ENCODE measurements at places on chromosomes 6 and 20. TPM values are rescaled to one million over a fixed set of nuclear protein-coding genes. Genes with fewer than 3 reads are reported as not detected.

DNA sequence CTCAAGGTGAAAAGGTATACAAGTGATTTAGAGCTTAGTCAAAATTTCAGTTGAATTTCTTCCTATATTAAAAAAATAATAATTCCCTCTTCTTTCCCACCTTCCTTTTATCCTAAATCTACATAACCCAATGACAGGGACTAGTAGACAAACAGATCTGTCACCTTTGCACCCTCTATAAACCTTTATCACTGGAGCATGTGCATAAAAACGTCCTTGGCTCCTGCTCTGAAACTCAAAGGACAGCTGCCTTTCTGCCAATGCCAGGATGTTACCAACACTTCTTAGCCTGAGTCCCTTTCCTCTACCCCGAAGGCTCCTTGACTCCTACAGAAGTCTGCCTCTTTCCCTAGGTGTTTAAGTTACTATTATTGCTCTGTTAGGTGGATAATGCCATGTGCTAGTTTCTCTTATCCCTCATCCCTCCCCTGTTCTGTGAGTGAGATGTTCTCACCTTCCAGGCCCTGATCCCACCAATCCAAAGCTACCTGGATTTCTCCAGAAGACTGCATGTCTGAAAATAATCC, 4.3 kb downstream of the CLVS2 start:
- no peak for DNase-seq

GRCh38 chr20:3244613-3245012, 5.6 kb upstream of the SLC4A11 start:
- no peak for DNase-seq

DNA sequence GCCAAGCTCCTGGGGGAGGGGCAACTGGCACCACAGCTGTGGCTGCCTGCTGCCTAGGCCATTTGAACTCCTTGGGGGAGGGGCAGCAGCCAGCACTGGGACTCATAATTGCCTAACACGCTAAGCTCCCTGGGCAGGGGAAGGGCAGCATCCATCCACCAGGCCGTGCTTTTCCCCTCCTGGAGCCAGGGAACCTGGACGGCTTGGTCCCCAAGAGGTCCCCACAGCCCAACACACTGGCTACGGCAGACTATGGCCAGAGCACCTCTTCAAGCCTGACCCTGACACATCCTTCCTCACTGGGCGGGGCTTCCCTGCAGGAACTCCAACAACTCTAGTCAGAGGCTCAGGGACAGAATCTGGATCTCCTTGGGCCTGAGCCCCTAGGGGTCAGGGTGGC, 269.4 kb downstream of the RNF144B start:
- no peak for DNase-seq

Gene PAK5
- 0.07 TPM for total RNA-seq

DNA sequence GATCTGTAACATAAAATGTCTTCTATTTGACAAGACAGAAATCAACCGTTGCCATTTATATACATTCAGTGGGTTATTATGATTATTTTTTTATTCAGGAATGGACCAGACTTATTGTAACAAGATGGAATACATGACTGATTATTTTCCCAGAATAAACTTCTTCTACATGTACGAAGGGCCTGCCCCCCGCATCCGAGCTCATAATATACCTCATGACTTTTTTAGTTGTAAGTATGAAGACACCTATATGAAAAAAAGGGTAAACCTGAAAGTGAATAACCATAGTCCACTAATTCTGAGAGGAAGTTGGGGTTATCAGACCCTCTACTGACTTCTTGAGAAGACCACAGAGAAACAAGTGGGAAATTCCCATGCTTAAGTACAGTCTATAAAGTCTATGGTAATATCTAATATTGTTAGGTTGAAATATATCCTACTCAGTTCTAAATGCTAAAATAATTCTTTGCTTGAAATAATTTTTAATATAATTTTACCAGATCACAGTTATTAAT, 15.9 kb downstream of the OR2A4 start:
- DNase-seq, result no peak

Gene HLA-DOB
- total RNA-seq, result not detected

- DNase-seq, result no peak
Observed at GRCh38 chr6:42243046-42243445, 25.4 kb upstream of the MRPS10 start.

Gene GZF1
- 5.9 TPM for total RNA-seq

Gene MRPS18B
- 37.1 TPM for total RNA-seq

Gene C20orf202
- not detected for total RNA-seq

DNA sequence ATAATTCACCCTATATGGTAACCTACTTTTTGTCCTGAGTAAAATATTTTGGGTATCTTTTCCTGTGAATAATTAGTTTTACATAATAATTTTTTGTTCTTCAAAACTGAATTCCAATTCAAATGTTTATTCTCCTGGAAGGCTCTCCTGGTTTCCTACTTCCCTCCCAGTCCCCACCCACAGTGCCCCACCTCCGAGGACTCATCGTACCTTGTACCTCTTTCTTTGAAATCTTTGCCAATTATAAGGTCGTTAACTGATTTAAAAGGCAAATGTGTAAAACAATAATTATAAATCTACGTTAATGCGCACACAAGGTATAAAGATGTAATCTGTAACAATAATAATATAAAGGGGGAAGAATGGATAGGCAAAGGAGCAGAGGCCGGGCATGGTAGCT, 40.5 kb upstream of the VEGFA start:
- DNase-seq, result no peak

DNA sequence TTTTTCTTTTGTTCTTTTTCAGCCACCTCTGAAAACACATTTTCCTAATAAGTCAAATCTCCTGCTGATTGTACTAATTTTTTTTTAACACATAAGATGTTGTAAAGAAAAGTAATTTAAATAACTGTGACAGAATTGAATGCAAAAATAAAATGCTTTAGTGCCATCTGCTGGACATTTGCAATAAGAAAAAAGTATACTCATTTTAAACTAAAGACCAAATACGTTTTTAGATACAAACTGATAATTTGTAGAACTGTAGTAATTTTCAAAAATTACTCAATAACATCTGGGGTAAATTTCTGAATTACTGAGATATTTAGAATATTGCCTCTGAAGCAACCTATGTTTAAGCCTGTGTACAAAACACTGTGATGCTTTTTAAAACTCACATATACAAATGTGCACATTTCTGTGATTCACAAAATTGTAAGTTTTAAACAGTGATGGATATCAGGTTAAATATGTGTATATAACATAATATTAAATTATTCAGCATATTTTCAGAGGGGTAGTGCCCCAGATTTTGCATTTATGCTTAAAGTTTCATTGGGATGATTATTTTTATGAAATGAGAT, 198.7 kb downstream of the RIMS1 start:
- DNase-seq, result no peak
